ENCODE measurements at places on chromosomes 5 and 9. TPM values are rescaled to one million over a fixed set of nuclear protein-coding genes. Genes with fewer than 3 reads are reported as not detected.

TJP2 gene
- total RNA-seq = 30.2 TPM

SPINK4 gene
- total RNA-seq = not detected

GHR gene
- not detected for total RNA-seq

SLC24A2 gene
- not detected for total RNA-seq

CDH18 gene
- total RNA-seq = not detected

NDST1 gene
- 13.7 TPM for total RNA-seq

DDX4 gene
- not detected for total RNA-seq

REEP2 gene
- not detected for total RNA-seq

TMEM215 gene
- not detected for total RNA-seq

TAF1L gene
- total RNA-seq = 0.05 TPM

FOXI1 gene
- 0.18 TPM for total RNA-seq

GFPT2 gene
- 0.80 TPM for total RNA-seq

EDIL3 gene
- not detected for total RNA-seq

DENND4C gene
- 49.4 TPM for total RNA-seq

GFI1B gene
- 1.1 TPM for total RNA-seq

GAS1 gene
- total RNA-seq = 0.42 TPM

C9orf50 gene
- not detected for total RNA-seq

CAVIN4 gene
- total RNA-seq = not detected

PCDHGB2 gene
- 0.44 TPM for total RNA-seq

SPINK6 gene
- not detected for total RNA-seq

IL4 gene
- total RNA-seq = not detected

NR5A1 gene
- not detected for total RNA-seq

SLC1A1 gene
- total RNA-seq = 0.13 TPM

ZFYVE16 gene
- total RNA-seq = 8.4 TPM
